ENCODE measurements at places on chromosomes 2 and 18.

- no peak for DNase-seq
- no peaks in the 10 kb centered on the region for H3K36me3 ChIP-seq
- peak overlapping the region; percentile 24 for H3K27ac ChIP-seq
- peak overlapping the region; percentile 77 for H3K4me3 ChIP-seq
- peaks cover 24% of the 10 kb centered on the region for H3K4me1 ChIP-seq
- no peaks in the 10 kb centered on the region for H3K27me3 ChIP-seq
Observed at GRCh38 chr2:96267159-96267971, 1.3 kb downstream of the CIAO1 start.

- H3K4me1 ChIP-seq = peaks cover 7% of the 10 kb centered on the region
- no peak overlapping the region for H3K4me3 ChIP-seq
- no peak for DNase-seq
- no peaks in the 10 kb centered on the region for H3K27me3 ChIP-seq
- no peak overlapping the region for H3K27ac ChIP-seq
Observed at GRCh38 chr2:69583321-69583833, 60.2 kb downstream of the AAK1 start.

DNA sequence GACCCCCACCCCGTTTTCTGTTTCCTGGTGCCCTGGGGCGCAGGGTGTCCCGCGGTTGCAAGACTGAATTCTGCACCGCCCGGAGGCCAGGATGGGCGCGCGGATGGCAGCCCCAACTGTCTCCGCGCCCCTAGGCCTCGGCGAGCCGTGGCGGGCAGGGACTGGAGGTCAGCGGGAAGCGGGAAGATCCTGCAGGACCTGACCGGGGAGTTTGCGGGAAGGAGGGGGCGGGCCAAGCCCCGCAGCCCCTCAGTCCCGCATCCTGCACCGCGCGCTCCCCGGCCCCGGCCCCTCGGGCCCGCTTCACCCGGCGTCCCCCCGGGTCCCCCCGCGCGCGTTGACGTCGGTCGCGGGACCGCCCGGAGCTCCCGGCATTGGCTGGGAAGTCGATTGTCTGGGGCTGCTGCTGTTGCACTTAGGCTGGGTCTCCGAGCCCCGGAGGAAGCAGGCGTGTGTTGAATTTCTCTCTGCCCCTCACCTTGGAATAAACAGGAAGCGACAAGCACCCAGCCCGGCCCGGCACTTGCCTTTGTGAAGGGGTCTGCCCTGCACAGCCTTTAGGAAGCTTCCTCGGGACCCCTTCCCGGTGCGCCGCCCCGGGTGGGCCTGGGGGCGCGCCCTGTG lies at the start of gene LDLRAD4:
Gene LDLRAD4, plus strand, starts transcription at position 393 of the 624 bp plus-strand sequence.
- H3K4me1 ChIP-seq = peaks cover 33% of the 10 kb centered on the region
- DNase-seq = peak; percentile 47
- no peaks in the 10 kb centered on the region for H3K27me3 ChIP-seq
- H3K27ac ChIP-seq = peak within 1 kb of the TSS; percentile 73
- peak within 1 kb of the TSS; percentile 64 for H3K4me3 ChIP-seq

- DNase-seq = no peak
- H3K4me1 ChIP-seq = no peaks in the 10 kb centered on the region
- H3K4me3 ChIP-seq = no peak overlapping the region
- H3K27ac ChIP-seq = no peak overlapping the region
Observed at GRCh38 chr2:177668617-177669016, 276.0 kb downstream of the AGPS start.

DNA sequence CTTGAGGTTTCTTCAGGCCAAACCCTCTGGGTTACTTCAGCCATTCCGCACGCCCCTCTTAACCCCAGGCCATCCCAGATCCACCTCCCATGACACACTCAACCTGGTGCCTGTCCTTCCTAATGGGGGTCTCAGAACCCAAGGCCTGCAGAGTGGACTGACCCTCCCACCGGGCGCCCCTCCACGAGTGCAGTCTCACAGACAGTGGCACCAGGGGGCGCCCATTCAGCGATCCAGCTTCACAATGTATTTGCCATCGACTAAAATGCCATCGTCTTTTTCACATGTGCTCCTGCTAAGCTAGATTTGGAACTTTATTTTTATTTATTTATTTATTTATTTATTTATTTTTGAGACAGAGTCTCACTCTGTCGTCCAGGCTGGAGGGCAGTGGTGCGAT lies 38.5 kb downstream of the INPP5D start:
- DNase-seq = no peak
- no peak overlapping the region for H3K4me3 ChIP-seq
- H3K4me1 ChIP-seq = no peaks in the 10 kb centered on the region
- H3K27ac ChIP-seq = no peak overlapping the region
- H3K36me3 ChIP-seq = no peaks in the 10 kb centered on the region

GRCh38 chr2:193907561-193907960 lies 1712.8 kb upstream of the TMEFF2 start:
- no peak for DNase-seq
- H3K27me3 ChIP-seq = no peaks in the 10 kb centered on the region
- H3K36me3 ChIP-seq = no peaks in the 10 kb centered on the region
- no peak overlapping the region for H3K27ac ChIP-seq
- H3K4me3 ChIP-seq = no peak overlapping the region

GRCh38 chr2:72115110-72116080 lies 32.3 kb downstream of the CYP26B1 start:
- no peaks in the 10 kb centered on the region for H3K36me3 ChIP-seq
- H3K4me1 ChIP-seq = no peaks in the 10 kb centered on the region
- H3K27me3 ChIP-seq = no peaks in the 10 kb centered on the region
- H3K27ac ChIP-seq = no peak overlapping the region
- H3K4me3 ChIP-seq = no peak overlapping the region
- DNase-seq = no peak

GRCh38 chr18:55506074-55506473 lies 81.9 kb downstream of the TCF4 start:
- H3K27ac ChIP-seq = no peak overlapping the region
- no peaks in the 10 kb centered on the region for H3K27me3 ChIP-seq
- no peaks in the 10 kb centered on the region for H3K36me3 ChIP-seq
- no peak overlapping the region for H3K4me3 ChIP-seq
- no peak for DNase-seq

Data from testis (tissue), 5 donors.